ENCODE measurements at places on chromosomes 1 and 21.

DNA sequence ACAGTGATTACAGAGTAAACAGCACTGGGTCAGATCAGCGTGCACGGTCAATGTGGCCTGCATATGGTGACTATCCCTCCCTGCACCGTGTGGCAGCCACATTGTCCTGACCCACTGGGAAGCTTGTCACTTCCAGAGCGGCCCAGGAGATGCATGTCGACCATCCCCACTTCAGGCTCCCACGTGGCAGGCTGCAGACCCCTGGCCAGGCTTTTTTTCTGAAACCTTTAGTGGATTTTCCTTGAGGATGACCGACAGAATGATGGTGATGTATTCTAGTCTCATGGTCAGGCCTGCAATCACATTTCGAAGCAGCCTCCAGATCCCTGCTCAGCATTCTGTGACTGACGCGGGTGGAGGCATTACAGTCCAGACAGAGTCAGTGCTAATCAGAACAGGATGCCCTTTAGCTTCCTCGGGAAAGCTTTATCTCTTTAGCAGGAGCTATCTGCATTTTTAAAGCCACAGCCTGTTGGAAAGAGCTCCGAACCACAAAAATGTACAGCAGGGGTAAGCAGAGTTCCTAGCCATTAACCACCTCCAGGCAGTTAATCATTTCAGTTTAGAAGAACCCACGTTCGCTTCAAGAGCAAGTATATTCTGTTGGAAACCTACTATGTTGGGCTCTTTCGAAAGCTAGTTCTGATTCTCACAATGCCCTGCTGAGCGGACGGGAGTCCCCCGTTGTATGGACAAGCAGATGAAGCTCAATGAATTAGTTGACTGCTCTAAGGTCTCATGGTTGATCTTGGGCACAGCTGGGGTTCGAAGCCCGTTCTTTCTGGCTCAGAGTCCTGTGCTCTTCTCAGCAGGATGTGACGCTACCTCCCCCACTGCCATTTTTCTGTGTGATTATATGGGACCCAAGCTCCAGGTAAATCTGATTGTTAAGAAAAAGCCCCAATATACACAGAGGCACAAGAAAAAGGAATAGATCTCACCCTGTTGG, 56.5 kb downstream of the IRF2BP2 start:
- peak; percentile 83 for DNase-seq

GRCh38 chr1:17045634-17046333, 8.0 kb downstream of the SDHB start:
- peak; percentile 74 for DNase-seq

- no peak for DNase-seq
Measured at GRCh38 chr1:20413136-20413775, 72.8 kb downstream of the CAMK2N1 start.

GRCh38 chr21:34526618-34527290, 14.7 kb upstream of the KCNE1 start:
- peak; percentile 100 for DNase-seq

DNA sequence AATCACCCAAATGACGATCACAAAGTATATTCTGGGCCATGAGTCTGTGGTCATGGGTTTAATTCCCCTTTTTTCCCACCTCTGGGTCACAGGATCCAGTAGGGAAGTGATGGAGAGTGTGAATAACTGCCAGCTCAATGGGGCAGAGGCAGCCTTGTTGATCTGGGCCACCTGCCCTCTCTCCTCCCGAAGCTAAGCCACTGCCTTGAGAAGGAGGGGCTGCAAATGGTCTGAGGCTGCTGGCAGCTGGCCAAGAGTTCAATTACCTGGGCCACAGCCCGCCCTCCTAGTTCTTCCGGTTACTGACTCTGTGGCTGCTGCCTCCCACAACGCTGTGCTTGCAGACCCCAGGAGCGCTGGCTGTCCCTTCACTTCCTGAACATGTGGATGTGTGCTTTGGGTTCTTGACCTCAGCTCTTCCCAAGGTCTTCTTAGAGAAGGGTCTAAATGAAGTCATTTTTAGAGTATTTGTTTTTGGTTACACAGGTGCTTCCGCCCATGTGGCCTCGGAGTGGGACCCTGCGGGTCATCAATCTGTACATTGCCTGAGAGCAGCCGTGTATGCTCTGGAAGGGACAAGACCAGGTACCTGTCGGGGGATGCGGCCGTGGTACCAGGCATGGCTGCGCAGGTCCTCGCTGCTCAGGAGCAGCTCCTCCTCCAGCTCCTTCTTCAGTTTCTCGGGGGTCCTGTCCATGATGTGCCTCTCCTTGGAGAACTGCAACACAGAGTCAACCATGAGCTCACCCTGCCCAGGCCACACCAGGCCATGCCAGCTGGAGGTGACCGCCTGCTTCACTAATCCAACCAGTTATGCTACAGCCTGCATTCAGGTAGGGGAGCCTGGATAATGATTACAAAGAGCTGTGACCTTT, 89.7 kb downstream of the BCAR3 start:
- DNase-seq: no peak

- DNase-seq: no peak
Measured at GRCh38 chr1:39681999-39682398, 9.2 kb downstream of the HPCAL4 start.

DNA sequence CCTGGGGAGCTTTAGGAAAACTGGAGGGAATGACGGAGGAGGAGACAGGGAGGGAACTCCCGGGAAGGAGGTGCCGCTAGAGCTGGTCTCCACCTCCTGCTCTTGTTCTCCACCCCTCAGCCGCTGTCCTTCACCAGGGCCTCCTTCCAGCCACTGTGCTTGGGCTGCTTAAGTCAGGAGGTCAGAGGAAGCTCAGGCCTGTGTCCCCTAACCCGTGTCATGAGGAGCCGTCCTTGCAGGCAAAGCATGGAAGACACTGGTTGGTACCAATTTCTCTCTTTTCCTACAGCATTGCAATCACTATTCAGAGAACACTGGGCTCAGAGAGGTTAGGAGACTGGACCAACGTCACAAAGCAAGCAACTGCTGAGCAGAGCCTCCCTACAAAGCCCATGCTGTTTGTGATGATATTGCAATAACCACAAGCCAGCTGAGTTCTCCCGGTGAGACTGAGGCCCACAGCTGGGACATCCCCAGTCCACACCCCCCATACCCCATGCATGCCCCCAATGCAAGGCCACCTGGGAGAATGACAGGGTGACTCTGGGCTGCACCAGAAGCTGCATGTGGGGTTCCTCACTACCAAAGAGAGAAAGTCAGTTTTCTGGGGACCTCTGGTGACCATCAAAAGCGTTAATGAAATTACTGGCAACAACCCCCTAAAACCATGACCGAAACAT, 427.5 kb downstream of the NPHP4 start:
- DNase-seq: no peak

DNA sequence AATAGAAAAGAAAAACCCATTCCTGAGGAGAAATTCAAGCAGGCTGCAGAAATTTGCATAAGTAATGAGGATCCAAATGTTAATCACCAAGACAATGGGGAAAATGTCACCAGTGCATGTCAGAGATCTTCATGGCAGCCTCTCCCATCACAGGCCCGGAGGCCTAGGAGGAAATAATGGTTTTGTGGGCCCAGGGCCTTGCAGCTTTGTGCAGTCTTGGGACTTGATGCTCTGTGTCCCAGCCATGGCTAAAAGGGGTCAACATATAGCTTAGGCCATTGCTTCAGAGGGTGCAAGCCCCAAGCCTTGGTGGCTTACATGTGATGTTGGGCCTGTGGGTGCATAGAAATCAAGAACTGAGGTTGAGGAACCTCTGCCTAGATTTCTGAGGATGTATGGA, 22.7 kb downstream of the RAB3GAP2 start:
- no peak for DNase-seq

DNA sequence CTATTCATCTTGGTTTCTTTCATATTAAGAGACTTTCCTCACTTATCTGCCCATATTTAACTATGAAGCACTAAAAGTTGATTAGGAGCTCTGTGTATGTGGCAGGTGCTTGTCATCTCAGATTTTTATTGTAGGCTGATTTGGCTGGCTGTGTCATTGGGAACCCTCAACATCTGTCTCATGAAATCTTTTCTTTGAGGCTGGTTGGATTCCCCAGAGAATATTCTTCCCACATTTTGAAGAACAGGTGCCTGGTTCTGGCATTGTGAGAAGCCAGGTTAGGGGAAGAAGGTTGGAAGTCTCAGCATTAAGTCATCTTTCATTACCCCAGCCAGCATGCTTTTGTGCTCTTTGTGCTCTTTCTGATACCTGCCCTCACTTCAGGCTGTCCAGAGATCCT, 37.1 kb downstream of the EEIG2 start:
- DNase-seq: no peak

DNA sequence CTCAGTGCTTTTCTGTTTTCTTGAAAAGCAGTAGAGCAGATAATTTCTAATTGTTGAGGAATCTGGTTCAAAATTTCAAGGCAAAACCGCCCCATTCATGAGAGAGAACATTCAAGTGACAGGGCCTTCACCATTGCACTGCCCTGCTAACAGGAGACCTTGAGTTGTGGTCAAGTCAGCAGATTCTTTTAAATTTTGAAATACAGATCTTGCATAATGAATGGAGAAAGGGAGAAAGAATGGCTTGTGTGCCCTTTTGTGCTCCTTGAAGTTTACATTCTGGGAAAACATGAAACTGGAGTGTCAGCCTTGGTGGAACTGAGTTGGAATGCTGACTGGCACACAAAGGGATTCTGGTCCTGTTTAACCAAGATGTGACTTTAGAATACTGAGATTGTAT, 164.5 kb upstream of the UBE2U start:
- DNase-seq: no peak

DNA sequence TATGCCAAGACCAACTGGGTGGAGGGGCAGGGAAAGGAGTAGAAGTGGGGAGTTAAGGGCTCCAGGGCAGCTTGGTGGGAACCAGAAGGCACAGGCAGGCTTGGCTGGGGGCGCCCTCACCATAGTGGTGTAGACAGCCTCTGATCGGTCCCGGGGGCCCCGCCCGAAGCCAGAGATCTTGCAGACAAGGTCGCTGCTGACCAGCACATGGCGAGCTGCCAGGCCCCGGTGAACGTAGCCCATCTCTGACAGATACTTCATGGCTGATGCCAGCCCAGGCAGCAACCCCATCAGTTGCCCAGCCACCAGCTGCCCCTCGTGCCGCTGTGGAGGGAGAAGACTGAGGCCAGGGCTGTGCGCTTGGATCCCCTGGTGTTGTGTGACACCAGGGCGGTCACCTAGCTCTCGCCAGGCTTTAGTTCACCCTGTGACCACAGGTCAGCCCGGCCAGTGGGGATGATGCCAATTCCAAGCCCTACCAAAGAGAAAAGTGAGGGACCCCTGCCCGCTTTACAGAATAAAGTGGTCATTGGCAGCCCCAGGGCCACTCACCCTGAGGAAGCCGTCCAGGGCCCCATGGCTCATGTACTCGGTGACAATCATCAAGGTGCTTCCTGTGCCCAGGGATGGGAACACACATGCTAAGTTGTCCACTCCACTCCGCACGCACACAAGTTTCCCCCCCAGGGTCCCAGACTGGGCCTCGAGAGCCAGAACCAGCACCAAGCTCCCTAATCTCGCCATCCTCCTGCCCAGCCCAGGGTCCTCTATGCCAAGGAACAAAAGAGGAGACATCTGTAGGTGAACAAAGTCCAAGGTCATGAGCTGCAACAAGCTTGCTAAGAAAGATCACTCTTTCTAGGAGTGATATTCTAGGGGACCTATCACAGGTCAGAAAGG, 28.2 kb downstream of the CDCA8 start:
- DNase-seq: no peak

GRCh38 chr1:75616436-75617433, 5.8 kb upstream of the SLC44A5 start:
- peak; percentile 13 for DNase-seq

- DNase-seq: no peak
Measured at GRCh38 chr1:36144413-36144812, 4.9 kb downstream of the TRAPPC3 start.

DNA sequence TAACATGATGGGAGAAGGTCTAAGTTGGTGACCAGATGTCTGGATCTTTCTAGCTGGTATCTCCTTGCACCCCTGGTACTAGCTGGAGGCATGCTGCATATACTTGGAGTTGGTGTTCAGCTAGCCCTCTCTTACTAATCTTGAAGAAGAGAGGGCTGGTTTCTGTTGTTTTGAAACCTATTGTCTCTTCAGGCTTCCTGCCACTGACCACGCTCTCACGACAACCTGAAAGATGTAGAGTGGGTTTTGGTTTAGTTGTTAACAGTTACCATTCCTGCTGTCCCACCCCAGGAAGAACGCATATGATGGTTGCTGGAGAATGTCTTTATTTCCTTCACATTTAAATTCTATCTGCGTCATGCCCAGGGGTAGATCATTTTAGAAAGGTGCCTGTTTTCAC, 3.6 kb downstream of the MAN1C1 start:
- DNase-seq: no peak

DNA sequence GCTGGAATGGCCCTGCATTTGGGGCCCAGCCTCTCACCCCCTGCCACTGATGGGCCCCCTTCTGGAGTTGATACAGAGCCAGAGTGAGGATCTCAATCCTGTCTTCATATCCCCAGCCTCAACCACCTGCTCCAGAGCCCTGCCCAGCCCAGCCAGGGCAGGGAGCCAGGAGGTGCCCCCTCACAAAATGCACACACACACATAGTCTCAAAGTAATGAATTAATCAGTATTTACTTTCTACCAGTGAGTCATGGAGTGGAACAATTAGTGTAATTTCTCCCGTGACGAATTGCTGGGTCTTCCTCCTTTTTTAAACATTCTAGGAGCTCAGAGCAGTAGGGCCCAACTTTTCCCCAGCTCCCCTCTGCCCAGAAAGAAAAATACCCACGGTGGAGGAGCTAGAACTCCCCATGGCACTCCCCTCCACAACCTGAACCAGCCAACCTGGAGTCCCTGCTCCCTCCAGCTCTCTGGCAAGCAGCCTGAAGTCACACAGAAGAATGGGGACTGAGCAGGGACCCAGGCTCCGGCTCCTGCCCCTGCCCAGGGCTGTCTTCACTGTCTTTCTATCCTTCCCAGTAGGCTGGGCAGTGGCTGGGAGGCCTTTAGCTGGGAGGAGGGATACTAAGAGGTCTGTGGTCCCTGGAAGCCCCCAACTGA, 29.3 kb downstream of the SDC3 start:
- DNase-seq: peak; percentile 25

GRCh38 chr1:82517586-82517985, 716.9 kb downstream of the ADGRL2 start:
- peak; percentile 29 for DNase-seq

DNA sequence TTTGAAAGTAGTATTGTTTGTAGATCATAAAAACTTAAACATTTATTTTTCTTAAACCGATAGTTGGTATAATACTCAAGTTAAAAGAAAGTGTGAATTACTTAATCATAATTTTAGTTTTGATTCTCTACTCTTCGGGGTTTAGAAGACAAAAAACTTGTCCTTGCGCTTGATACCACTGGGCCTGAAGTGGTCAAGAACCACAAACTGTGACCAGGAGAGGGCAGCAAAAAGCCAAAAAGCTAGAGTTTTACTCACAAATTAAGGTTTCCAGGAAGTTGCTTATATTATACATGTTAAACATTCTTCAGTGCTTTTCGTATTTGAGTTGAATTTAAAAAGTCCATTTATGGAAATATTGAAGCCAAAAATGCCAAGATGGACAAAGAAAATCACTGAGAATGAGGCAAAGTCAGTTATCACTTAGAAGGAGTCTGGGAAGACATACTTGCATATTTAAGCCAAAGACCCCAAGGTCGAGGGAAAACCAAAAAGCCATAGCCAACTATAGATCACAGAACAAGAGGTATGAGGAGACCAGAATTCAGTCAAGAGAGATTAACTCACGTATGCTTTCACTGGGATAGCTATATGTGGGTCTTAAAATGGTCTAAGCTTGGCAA, 34.2 kb downstream of the EFCAB7 start:
- peak; percentile 55 for DNase-seq

- DNase-seq: no peak
Measured at GRCh38 chr1:66517959-66518358, 16.0 kb upstream of the SGIP1 start.

- no peak for DNase-seq
Measured at GRCh38 chr1:92953491-92953890, 7.8 kb downstream of the DIPK1A start.

- peak; percentile 40 for DNase-seq
Measured at GRCh38 chr1:7541629-7542028, 229.5 kb upstream of the VAMP3 start.

Data from astrocyte of the spinal cord (primary cell).